Upper lobe of left lung (tissue), 6 donors: ENCODE measurements at places on chromosomes 12 and 14.

DNA sequence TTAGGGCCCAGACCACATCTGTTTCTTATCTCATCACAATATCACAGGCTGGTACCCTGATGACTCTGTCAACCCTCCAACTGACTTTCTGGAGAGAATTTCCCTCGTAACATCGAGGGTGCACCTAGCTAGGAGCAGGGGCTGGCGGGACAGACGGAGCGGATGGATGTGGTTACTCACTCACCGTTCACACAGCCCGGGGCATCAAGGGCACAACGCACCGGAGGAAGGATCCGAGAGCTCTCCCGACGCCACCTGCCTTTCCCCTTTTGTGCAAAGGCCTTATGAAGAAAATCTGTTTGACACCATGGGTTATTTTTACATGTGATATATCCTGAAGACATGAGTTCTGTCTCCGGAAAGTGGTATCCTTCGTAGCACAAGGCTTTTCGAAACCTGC, 31.4 kb downstream of the SLC15A4 start:
- no peak for DNase-seq

GRCh38 chr12:14768823-14769405, 34.4 kb downstream of the WBP11 start:
- DNase-seq: no peak

DNA sequence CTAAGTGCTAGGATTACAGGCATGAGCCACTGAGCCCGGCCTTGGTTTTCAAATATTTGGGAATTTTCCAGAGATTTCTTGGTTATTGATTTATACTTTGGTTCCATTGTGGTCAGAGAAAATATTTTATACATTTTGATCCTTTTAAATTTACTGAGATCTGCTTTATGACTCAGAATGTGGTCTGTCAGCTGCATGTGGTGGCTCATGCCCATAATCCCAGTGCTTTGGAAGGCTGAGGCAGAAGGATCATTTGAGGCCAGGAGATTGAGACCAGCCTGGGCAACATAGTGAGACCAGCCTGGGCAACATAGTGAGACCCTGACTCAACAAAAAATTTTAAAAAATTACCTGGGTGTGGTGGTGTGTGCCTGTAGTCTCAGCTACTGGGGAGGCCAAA, 49.8 kb downstream of the ADCK1 start:
- DNase-seq: no peak

GRCh38 chr12:57795354-57795753, 12.8 kb downstream of the TSFM start:
- DNase-seq: no peak

- no peak for DNase-seq
These were observed 3.9 kb downstream of the LHX5 start for GRCh38 chr12:113467502-113468364.

GRCh38 chr12:2960390-2960956, 1.3 kb downstream of the TEAD4 start:
- no peak for DNase-seq

- DNase-seq: no peak
These were observed 32.7 kb upstream of the BTG1 start for GRCh38 chr12:92178340-92178739.

DNA sequence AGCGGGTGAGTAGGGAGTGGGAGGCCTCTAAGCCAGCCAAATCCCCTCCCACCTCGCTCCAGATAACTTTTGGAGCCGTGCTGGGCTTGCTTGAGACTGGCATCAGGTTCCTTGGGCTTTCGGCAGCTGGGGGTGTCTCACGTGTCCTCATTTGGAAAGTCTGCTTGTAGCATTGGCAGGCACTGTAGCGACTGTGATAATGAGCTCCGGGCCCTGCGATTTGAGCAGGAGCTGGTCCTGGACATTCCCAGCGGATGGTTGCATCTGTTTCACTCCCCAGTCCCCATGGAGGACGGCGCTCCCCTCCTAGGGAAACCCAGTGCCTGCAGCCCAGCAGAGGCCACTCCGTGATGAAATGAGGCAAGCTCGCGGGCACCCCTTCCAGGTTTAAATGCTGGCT, 49.4 kb downstream of the DGLUCY start:
- DNase-seq: no peak

- no peak for DNase-seq
These were observed 4.4 kb downstream of the VDR start for GRCh38 chr12:47900131-47901062.

- peak; percentile 92 for DNase-seq
These were observed 25.2 kb upstream of the KRT78 start for GRCh38 chr12:52873832-52874572.

- DNase-seq: no peak
These were observed 405.3 kb downstream of the MED13L start for GRCh38 chr12:115872212-115872611.

- no peak for DNase-seq
These were observed 6.2 kb downstream of the ANKRD13A start for GRCh38 chr12:110005319-110005973.

DNA sequence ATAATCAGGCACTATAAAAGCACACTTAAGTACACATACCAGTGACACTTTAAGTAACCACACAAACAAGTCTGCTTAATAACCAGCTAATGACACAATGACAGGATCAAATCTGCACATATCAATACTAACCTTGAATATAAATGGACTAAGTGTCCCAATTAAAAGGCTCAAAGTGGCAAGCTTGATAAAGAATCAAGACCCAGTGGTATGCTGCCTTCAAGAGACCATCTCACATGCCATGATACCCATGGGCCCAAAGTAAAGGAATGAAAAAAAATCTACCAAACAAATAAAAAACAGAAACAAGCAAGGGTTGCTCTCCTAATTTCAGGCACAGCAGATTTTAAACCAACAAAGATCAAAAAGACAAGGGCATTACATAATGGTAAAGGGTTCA, 470.4 kb downstream of the TRHDE start:
- no peak for DNase-seq

DNA sequence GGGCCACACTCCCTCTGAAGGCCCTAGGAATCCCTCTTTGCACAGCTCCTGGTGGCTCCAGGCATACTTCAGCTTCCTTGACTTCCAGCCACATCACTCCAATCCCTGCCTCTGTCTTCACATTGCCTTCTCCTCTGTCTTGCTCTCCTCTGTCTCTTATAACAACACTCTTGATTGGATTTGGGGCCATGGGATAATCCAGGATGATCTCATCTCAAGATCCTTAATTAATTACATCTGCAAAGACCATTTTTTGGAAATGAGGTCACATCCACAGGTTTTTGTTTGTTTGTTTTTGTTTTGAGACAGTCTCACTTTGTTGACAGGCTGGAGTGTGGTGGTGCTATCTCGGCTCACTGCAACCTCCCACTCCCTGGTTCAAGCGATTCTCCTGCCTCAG, 88.7 kb downstream of the TMTC1 start:
- DNase-seq: no peak

- no peak for DNase-seq
These were observed 185.6 kb downstream of the TMEM121 start for GRCh38 chr14:105711841-105712460.

DNA sequence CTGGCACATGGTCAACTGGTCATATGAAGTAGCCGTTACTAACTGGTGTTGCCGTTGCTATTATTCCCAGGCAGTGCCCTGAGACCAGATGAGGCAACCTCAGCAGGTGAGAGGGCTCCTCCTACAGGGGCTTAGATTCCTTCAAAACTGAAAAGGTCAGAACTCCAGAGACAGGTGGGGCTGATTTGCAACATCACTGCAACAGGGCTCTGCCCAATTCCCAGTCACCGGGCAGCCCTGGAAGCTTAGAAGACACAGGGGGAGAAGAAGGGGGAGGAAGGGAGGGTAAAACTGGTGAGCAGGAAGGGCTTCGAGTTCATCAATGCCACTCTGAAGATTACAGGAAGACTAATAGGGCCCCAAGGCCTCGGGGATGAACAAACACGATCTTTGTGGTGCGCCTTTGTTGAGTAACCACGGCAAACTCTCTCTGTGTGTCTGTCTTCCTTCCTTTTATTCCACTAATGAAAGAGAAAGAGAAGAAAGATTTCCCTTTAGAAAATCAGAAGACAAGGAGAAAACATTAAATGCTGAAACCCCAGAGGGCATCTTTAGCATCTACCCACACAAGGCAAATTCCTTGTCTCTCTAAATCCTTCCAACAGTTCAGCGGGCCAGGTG, 749.1 kb upstream of the TBX3 start:
- DNase-seq: no peak

DNA sequence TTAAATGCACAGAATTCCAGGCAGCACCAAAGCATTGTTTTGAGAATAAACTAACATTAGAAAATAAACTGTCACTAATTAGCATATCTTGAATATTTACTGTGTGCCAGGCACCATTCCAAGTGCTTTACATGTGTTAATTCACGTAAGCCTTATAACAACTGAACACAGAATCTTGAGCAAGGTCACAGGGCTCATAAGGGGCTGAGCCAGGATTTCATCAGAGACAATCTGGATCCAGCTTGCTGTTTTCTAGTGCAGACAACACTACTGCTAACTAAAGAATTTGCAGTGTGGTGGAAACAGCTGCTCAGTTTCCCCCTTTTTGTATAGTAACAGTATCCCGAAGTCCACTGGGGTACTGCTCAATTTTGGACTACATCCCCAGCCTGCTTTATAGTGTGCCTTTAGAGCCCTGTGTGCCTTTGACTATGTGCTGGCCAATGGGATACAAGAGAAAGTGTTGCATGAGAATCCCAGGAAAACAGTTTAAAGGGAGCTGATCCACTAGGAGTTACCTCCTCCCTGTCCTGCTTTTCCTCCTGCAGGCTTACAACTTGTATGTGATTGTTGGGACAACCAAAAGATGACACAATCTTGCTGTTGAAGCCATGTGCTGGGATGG, 36.0 kb upstream of the RMST start:
- DNase-seq: no peak

GRCh38 chr12:125310461-125310860, 245.2 kb downstream of the AACS start:
- DNase-seq: no peak

- no peak for DNase-seq
These were observed 1656.3 kb upstream of the FLRT2 start for GRCh38 chr14:83873669-83874068.

DNA sequence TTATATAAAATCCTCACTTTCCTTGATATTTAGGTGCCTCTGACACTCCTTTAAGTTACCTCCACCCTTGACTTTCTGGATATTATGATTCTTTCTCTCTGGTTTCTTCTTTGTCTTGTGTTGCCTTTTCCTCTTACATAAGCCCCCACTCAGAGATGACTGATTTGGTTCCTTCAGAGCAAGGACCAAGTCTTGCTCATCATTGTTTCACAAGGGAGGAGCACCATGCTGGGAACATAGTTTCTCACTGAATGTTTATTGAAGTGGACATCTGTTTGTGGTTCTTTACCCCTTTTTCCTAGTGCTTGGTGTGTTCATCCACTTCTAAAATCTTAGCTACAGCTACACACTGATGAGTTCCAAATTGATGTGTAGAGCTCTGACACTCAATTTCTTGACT, 161.3 kb upstream of the PTPRQ start:
- DNase-seq: no peak

DNA sequence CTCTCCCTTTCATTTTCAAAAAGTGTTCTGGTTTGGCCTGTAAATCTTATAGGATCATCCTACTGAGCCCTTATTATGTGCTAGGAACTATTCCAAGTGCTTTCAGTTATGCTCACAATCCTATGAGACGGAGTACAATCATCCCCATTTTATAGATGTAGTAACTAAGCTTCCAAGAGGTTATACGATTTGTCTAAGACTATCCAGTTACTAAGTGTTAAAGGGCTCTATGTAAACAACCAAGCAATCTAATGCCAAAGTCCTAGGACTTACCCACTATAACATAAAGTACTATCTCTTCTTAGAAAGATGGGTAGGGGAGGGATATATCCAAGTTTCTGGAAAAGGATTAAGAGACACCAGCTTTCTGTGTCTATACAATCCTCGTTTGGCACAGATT, 6.7 kb downstream of the CFL2 start:
- DNase-seq: no peak

GRCh38 chr14:23454445-23454856, 15.1 kb upstream of the NGDN start:
- DNase-seq: no peak

- DNase-seq: no peak
These were observed 1.8 kb upstream of the FRS2 start for GRCh38 chr12:69468237-69469026.

DNA sequence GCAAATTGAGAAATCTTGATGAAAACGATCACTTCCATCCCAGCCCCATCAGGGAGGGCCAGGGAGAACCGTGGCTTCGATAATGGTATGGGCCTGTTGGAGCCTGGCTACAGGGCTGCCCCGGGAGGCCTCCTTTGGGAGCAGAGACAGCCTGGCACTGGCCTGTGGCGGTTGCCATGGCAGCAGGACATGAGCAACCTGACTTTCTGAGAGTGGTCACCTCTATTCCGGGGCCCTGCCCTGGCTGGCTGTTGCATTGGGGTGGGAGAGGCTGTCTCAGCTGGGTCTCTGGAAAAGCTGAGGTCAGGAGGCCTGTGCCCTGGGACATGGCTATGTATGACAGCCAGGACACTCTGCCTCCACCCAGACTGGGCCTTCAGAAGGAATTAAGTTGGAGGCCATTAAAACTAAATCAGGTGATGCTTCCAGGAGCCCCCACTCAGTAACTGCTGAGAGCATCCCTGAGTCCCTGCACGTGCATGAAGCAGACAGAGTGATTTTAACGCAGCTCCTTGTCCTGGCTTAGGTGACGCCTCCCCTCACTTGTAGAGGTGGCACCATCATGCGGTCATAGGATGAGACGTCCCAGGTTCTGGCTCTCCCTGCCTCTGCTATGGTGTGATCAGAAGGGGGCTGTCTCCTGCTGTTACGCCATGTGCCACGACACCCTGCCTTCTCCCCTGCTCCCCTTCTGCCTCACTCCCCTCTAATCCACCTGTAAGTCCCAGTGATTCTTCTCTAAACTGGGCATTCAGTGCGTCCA, 126.3 kb downstream of the SLC25A47 start:
- DNase-seq: peak; percentile 37

DNA sequence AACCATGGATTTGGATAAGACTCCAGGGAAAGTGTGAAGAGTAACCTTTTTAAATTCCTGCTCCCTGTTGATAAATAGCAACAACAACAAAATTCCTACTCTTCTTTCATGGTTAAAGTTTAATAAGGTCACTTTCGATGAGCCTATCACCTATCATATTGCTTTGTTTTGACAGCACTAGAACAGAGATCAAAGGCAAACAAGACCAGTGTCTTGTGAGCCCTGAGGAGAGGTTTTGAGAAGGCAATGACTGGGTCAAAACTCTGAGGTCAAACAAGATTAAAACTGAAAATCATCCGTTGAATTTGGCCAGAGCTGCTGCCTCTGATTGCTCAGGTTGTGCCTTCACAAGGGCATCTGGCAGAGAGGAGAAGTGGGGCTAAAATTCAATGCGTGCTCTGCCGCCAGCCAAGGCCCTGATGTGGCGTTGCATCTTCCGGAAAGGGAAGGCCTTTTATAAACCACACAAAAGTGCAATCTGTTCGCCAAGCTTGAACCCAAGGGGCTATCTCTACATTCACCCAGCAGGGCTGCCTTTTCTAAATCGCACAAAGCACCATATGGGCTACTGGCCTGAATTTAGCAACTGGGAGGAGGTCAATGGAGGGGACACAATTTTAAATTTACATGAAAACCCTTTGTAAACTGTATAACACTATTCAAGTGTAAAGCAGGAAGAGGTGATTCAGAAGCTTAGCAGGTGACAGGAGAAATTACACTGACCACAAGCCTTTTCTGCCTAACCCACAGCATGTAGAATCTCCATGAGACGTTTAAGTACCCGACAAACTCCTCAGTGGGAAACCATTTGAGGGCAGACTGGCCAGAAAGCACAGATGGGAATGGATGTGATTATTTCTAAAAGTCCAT, 140.8 kb downstream of the DAD1 start:
- DNase-seq: no peak
